ACHN (cell line): ENCODE measurements at places on chromosomes 5 and 9.

- DNase-seq = no peak
Observed at GRCh38 chr9:110809038-110809595, 140.5 kb downstream of the MUSK start.

- DNase-seq = no peak
Observed at GRCh38 chr5:38453921-38454320, 102.5 kb downstream of the LIFR start.

GRCh38 chr9:123620239-123620638, 264.2 kb downstream of the CRB2 start:
- no peak for DNase-seq

GRCh38 chr9:90521811-90522570, 120.6 kb downstream of the DIRAS2 start:
- no peak for DNase-seq

DNA sequence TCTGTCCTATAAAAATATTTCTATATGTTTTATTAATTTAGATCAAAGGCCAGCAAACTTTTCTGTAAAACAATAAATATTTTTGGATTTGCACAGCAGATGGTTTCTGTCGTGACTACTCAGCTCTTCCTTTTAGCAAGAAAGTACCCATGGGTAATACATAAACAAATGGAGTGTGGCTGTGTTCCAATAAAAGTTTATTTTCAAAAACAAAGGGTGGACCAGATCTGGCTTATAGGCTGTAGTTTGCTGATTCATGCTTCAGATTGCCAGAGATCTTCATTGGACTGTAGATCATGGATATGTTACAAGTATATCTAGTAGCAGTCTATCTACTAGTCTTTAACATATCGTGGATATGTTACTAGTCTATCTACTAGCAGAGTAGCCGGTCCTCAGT, 590.5 kb downstream of the CSNK1G3 start:
- no peak for DNase-seq

GRCh38 chr5:59257488-59258400, 635.8 kb downstream of the PDE4D start:
- DNase-seq = no peak

GRCh38 chr5:117318528-117318927, 743.9 kb upstream of the SEMA6A start:
- DNase-seq = peak; percentile 19

DNA sequence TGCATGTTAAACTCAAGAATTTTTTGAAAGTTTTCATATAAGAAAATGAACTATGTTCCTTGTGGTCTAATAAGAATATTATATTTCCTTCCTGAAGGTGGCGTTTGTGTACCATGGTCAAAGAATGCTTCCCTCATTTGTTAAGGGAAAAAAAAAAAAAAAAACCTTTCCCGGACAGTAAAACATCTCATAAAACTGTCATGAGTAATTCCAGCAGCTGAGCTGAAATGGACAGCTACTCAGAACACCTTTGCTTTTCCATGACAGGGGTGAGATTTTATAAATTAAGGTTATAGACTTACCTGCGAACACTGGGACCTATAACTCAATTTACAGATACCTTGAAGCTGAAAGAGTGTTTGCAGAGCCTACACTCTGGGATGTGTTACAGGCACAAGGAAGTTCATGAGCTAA, 113.2 kb upstream of the RANBP3L start:
- DNase-seq = peak; percentile 61

DNA sequence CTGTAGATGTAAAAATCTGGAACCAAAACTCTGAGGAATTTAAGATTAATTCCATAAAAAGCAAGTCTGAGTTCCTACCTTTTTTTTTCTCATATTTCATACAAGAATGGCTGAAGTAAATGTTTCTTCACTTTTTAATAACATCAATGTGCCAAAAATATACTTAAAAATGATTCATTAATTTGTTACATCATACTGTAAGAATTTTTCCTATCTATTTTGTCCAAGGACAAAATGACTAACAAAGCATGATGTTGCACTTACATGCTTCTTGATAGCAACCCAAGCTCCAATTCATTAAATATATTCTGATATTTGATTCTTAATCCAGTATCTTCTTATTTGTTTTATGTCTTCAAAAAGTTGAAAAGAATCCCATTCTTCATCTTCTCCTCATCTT, 988.3 kb downstream of the TLE1 start:
- no peak for DNase-seq

- no peak for DNase-seq
Observed at GRCh38 chr5:176738637-176739250, 71.6 kb upstream of the UNC5A start.

DNA sequence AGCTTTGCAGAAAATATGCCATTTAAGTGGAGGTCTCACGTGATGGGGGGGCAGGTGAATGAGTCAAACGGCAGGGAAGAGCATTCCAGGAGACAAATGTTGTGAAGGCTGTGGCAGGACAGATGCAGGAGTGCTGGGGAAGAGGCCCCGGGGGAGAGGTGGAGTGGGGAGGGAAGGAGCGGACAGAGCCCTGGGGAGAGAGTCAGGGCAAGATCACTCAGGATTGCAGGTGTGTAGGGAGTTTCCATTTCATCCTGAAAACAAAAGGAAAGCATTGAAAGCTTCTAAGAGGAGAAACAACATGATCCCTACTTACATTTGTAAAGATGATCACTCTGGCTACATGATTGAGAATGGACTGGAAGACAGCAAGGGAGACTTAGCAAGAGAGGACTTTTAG, 323.3 kb downstream of the ASTN2 start:
- no peak for DNase-seq

DNA sequence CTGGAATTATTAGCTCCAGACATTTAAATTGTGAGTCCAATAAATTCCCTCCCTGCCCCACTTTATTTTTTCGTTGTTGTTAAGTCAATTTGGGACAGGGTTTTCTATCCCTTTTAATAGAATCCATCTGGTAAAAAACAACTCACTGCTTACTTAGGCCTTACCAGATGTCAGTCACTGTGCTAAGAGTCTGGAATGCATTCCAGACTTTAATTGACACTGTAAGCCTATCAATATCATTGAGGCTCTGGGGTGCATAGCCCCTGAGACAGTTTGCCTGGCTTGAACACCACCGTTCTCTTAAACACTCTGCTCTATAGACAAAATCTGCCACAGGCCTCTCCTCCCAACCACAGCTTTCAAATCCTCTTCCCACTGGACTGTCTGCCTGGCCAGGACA, 175.9 kb downstream of the NSG2 start:
- DNase-seq = no peak

DNA sequence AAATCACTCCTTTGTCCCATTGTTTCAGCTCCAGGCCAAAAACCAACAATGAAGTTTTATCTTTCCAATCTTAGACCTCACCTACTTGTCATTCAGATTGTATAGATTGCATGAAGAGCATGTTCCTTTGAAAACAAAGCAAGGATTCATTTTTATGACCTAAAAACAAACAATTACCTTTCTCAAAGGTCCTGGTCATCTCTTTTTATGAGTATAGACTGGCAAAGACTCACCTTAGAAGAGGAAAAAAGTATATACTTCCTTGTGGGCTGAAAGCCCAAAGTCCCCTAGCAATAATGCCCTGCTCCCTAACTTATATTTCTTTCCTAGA, 28.4 kb upstream of the TLE1 start:
- no peak for DNase-seq

- DNase-seq = no peak
Observed at GRCh38 chr5:158698023-158698639, 401.6 kb downstream of the EBF1 start.

GRCh38 chr9:124128568-124129166, 117.1 kb downstream of the LHX2 start:
- DNase-seq = no peak

- DNase-seq = no peak
Observed at GRCh38 chr9:109046346-109046745, 33.0 kb upstream of the CTNNAL1 start.

GRCh38 chr9:108696156-108696555, 159.6 kb downstream of the ACTL7B start:
- no peak for DNase-seq

DNA sequence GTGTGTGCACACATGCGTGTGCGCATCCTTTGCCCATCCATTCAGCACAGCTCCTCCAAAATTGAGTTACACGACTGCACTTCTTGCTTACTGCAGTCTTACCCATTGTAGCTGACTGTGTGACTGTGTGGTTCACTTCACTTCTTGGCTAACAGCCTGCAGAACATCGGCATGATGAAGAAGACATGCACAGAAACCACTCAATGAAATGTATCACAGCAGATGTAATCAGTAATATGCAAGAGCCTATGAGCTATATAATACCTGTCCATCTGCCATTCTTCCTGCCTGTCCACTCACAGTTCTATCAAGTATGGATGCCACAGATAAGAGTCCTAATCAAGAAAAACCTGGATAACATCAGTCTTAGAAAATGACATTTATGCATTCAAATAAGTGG, 83.9 kb downstream of the TRPM3 start:
- no peak for DNase-seq

- DNase-seq = no peak
Observed at GRCh38 chr5:16005225-16005624, 174.4 kb downstream of the MARCHF11 start.

GRCh38 chr5:30502277-30502676, 691.2 kb upstream of the CDH6 start:
- peak; percentile 55 for DNase-seq

DNA sequence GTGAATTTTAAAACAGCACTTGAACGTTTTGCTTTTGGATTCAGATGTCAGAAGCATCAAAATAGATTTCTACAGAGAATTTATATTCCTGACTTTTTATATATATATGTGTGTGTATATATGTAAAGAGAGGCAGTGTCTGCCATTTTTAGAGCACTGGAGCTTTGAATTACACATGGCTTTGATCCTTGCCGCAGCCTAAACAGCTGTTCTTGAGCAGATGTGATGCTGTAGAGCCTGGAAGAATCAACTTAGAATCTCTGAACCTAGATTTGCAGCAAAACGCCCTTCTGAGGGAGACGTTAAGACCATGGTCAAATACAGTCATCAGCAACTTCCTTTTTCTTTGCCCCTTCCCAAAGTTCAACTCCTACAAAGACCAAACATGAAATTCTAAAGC, 21.7 kb upstream of the C5orf47 start:
- DNase-seq = no peak

DNA sequence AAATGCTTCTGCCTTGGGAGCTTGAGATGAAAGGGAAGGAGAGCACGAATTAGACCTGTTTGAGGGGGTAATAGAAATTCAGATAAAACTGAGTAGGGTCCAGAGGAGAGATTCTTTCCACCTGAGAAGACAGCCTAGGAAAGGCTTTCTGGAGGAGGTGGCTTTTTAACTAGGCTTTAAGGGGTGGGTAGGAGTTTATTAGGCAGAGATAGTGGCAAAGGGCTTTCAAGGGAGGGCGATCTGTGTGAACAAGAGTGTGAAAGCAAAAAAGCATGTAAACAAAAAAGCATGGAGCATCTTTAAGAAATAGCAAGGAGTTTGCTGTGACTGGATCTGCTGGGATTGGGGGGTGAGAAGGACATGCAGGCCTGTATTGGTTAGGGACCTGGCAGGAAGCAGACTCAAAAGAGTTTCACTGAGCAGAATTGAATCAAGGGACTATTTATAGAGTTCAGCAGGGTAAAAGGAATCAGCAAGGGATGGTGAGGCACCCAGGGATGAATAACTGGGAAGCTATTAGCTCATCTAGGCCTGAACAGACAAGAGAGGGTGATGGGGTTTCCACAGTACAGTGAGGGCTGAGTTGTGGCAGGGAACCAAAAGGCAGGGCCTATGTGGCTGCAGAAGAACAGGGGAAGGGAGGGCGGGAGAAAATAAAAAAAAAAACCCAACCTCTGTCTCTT, 18.8 kb downstream of the SLC1A1 start:
- peak; percentile 36 for DNase-seq

GRCh38 chr9:117757561-117758190, 53.5 kb downstream of the TLR4 start:
- no peak for DNase-seq

DNA sequence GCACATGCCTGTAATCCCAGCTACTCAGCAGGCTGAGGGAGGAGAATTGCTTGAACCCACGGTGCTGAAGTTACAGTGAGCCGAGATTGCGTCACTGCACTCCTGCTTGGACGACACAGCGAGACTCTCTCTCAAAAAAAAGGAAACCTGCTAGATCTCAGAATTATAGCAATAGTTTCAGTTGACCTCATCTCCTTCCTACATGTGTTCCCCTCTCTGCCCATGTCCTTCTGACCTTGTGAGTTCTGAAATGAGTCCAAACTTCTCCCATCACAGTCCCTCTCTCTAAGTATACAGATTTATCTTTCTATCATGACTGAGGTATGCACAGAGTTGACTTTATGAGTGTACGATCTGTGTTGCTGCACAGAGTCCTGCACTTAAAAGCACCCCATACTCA, 44.6 kb upstream of the SHOC1 start:
- no peak for DNase-seq

DNA sequence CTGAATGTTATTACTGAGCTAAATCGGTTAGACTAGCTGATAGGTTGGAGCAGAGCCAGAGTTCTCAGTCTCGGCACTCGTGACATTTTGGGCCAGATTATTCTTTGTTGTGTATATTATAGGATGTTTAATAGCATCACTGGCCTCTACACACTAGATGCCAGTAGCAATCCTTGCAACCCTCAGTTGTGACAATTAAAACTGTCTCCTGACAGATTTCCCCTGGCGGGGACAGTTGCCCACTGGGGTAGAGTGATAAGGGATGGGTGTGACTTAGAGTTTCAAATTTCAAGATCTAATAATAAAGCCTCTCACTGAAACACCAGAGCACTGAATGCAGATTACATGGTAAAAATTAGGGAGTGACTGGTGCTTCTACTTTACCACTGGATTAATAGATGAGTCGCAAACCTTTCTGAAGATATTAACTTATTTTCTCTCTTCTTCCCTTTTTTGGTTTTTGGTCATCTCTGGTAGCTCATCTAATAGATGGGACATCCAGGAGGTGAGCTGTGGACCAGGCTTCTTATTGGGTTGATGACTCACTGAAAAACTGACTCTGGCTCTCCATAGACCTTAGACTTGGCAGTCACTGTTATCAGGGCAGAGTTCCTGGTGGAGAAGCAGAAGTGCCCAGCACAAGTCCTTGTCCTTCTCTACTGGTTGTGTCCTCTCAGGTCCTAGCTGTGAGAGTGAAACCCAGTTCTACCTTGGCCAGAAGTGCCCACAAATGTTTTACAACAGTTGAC, 150.3 kb downstream of the UNC13B start:
- DNase-seq = no peak

DNA sequence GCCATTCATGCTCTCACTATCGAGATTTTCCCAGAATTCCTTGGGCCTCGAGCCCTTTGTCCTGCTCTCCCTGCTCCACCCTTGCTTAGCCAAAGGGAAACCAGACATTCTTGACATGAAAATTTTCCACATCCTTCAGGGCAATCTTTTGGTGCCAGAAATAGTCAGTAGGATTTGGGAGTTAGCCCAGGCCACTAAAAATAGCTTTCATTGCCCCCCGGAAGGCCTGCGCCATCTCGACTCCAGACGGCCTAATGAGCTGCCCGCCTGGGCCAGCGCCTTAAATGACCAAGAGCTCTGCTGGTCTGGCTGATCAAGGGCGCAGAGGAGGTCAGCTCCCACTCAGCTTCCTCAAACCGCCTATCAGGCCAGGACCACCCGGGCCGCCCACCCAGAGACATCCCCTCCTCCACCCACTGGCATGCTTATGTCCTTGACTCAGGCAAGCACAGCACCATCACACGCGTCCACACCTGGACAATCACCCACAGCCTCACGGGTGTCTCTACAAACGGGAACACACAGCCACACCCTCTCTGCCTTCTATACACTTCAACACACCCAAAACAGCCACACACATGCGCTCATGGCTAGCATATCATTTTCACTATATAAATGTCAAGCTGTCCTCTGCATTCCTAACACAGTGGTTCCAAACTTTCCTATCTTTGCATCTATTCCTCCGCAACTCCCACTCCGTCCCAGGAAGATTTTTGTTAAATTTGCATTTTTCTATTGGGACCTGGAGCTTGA, 20.9 kb downstream of the DUSP1 start:
- no peak for DNase-seq
